ENCODE measurements at places on chromosomes 3 and 15. TPM values are rescaled to one million over a fixed set of nuclear protein-coding genes. Genes with fewer than 3 reads are reported as not detected.
A peak's percentile ranks its signal among the peaks of the same experiment; 100 is the strongest.

DNA sequence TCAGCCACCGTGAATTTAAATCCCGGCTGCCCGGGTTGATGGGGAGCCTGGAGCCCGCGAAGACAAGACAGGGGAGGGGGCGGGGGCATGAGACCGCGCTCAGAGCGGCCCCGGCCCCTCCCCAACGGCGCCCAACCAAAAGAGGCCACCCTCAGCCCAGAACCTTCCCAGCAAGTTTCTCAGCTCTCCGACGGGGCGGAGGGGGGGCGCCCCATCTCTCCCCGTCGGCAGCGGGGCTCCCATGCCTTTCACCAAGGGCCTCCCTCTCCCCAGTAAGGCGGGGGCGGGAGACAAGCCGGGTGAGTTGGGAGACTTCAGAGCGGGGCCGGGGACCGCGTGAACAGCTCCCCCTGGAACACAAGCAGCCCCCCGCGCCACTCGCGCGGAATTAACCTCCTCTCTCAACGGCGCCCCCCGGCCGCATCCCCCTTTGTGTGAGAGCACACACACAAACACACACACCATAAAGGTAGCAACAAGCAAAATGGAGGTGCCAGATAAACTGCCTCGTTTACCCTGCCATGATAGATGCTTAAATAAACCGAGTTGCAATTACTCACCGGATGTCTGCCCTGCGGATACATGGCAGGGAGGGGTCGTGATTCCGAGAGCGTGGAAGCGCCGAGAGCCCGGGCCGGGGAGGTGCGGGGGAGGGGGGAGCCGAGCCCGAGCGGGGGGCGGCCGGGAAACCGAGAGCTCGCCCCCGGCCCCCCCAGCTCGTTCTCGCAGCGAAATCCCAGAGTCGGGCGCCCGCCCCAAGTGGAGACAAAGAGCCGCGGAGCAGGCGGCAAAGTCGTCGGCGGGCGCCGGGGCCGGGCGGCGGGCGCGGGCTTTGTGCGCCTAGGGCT, 1.3 kb downstream of the TLE3 start:
- DNase-seq, result peak; percentile 60

DNA sequence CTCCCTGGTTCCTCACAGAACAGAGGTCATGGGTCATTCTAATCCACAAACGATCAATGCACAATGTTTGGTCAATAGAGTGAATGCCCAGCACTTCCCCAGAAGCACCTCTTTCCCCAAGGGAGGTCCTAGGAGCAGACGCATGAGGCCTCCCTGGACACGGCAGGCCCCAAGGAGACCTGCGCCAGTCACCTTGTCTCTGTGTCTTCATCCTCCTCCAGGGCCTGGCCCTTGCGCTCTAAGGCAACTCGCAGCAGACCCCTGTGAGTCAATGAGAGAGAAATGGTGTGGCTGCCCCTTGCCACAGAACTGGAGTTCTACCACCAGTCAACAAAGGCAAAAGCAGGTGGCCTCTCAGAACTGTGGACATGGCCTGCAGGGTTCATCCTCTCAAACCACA, 18.1 kb downstream of the ALS2CL start:
- no peak for DNase-seq

DNA sequence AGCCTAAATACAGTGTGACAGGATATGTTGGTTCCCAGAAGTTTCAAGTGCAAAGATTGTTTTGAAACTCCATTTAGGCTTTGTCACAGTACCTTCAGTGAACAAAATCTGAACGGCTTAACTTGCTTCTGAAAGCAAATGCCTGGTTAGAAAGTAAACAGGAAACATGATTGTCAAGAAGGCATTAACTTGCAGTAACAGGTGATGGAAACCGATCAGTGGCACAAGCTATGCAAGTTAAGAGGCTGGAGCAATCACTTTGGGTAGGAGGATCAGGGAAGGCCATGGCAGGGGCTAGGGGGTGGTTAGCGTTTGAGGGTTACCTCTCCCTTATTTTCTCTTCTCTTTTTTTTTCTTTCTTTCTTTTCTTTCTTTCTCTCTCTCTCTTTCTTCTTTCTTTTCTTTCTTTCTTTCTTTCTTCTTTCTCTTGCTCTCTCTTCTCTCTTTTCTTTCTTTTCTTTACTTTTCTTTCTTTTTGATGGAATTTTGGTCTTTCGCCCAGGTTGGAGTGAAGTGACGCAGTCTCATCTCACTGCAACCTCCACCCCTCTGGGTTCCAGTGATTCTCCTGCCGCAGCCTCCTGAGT, 2.4 kb downstream of the HYKK start:
- DNase-seq, result no peak

- no peak for DNase-seq
These were observed 116.1 kb upstream of the CMC1 start for GRCh38 chr3:28125342-28125741.

DNA sequence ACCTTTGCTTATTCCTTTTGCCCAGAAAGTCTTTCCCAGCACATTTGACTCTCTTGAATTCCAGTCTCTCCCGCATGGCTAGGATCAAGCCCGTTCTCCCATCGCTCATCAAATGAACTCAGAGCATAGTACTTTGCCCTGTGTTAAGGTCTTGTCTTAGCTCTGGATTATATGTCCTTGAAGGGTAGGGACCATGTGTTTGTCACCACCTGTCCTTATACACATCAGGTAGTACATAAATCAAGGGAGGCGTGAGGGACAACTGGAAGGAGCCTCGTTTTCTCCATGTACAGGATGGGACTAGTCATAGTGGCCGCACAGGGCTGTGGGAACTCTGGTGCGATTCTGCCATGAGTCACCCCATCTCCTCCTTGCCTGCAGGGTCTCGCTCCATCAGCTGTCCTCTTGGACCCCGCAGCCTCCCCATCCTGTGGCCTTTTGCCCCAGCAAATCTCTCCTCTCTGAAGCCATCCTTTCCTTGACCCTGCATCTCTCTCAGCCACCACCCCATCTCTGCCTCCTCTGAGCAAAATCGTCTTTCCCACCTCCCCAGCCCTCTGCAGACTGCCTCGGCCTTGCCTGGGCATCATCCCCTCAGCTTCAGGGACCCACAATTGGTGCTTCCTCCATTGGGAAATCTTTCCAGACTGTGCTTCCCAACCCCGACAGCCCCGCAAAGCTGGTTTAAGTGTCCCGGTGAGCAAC, 33.4 kb upstream of the RAB6B start:
- DNase-seq, result no peak

GRCh38 chr3:96813134-96813819, 1.1 kb upstream of the EPHA6 start:
- peak; percentile 78 for DNase-seq

DNA sequence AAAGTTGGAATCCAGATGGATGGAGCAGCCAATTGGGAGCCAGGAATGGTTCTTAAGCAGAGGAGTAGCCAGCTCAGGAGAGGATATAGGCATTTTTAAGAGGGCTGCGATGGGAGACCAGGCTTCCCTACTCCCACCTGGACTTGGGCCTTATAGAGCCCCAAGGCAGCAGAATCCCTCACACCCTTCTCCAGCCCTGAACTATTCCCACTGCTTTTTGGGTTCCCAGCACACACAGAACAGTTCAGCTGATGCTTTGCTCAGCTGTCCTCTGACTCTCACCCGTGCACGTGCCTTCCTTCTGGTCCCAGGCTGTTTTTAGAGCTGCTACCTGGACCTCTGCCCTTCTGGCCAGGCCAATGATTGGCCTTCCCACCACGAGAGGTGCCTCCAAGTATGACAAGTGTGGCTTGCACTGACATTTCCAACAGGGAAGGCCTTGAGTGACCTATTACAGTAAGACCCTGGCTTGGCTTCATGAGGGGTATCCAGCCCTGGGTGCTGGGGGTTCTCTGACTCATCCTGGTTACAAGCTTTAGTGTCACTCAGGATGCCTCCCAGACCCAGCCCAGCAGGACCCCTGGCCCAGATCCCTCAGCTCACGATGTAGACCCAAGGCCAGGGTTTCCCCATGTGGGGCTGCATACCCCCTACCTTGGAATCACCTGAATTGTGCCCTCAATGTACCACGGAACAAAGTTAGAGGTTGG, 25.2 kb downstream of the NOX5 start:
- no peak for DNase-seq

DNA sequence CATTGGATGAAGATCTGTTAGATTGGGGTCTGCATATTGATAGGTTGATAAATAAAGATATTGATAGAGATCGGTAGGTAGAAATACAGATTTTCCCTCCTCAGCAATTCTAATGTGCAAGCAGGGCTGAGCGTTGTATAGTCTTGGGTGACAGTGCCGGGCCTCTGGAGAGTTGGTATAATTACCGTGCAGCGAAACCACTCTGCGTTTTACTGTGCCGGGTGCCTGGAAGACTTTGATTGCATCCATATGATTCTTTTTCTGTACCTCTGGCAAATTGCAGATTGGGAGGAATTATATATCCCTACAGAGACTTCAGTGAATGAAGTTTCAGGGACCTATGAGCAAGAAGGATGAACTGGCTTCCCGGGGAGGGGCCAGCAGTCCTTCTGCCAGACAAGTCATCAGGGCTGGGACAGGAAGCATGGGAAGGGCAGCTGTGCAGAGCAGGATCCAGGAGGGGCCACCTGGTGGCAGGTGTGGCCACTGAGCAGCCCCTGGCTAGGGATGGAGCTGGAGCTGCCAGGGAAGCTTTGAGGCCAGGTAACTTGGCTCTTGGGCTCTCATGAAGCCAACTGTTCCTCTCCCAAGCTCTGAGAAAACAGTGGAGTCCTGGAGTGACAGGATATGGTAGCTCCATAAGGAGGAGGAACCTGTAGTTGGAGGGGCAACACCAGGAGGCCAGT, 132.5 kb downstream of the APBA2 start:
- no peak for DNase-seq

- DNase-seq, result no peak
These were observed 542.9 kb downstream of the FHIT start for GRCh38 chr3:60708191-60708975.

- DNase-seq, result no peak
These were observed 94.7 kb upstream of the PLXND1 start for GRCh38 chr3:129701161-129701560.

- no peak for DNase-seq
These were observed 26.0 kb downstream of the MUC20 start for GRCh38 chr3:195746751-195747150.

DNA sequence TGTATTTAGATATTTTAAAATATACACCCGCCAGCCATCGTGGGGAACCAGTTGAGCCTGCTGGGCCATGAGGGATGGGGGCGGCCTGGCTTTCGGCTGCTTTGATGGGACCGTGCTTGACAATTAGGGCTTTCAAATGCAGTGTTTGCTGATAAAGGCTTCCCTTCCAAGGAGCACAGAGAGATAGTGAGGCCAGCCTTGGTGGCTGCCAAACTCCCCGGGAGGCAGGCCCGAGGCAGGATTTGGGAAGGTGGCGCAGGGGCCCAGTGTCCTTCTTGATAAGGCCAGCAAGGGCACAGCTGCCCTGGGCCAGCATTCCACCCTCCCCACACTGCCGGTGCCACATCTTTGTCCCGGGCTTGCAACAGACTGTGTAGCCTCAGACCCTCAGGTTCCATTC, 75.6 kb downstream of the LINGO1 start:
- DNase-seq, result no peak

Gene WDR93
- not detected for total RNA-seq

Gene LRRC3B
- 0.16 TPM for total RNA-seq

Gene GUCA1C
- not detected for total RNA-seq

Gene TMEM42
- total RNA-seq, result 9.5 TPM

Gene ARL8B
- 34.5 TPM for total RNA-seq
